ENCODE measurements at places on chromosomes 2 and 18.
A peak's percentile ranks its signal among the peaks of the same experiment; 100 is the strongest.

DNA sequence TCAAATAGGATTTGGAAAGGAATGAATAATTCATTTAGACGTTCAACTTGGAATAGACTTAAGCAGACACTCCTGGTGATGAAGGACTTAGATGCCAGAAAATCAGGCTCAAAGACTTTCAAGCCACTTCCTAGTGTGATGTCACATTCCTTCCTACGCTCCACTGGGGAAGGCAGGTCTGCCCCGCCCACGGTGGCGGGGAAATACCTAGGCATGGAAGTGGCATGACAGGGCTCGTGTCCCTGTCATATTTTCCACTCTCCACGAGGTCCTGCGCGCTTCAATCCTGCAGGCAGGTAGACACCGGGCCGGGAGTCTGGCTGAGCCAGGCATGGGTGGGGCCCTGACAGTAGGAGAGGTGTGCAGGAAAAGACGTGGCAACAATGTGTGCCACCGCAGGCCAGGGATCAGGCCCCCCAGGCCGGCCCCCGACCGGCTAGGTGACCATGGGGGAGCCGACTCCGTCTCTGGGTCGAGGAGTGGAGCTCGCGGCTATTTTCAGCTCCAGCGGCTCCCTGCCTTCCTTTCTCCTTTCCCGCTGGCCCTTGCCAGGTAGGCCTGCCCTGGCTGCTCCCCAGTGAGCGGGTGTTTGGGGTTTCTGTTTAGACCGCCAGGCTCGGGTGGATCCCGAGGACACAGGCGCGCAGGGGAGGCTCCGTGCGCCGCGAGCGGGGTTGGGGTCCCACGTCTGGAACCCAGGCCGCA is at the start of gene IL1RL2:
Gene IL1RL2 (plus strand): TSS at position 233 of the 705 bp plus-strand sequence. CDS start 845 bp downstream, outside the sequence.
- DNase-seq, result no peak

DNA sequence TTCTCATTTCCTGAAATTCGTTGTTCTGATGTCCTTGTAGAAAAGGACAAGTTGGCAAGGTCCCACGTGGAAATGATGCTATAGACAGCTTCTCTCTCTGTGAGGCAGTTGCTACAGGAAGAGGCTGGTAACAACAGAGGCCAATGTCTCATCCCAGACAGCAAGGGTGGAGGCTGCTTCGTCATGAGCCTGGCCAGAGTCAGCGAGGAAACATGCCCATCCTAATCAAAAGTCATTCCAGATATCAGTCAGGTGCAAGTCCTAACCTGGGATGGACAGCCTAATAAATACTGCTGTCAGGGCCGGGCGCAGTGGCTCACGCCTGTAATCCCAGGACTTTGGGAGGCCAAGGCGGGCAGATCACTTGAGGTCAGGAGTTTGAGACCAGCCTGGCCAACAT is 6.4 kb upstream of the SMAD7 start:
- DNase-seq, result no peak

- peak; percentile 79 for DNase-seq
These were observed 499 bp downstream of the COBLL1 start for GRCh38 chr2:164840930-164841718.

DNA sequence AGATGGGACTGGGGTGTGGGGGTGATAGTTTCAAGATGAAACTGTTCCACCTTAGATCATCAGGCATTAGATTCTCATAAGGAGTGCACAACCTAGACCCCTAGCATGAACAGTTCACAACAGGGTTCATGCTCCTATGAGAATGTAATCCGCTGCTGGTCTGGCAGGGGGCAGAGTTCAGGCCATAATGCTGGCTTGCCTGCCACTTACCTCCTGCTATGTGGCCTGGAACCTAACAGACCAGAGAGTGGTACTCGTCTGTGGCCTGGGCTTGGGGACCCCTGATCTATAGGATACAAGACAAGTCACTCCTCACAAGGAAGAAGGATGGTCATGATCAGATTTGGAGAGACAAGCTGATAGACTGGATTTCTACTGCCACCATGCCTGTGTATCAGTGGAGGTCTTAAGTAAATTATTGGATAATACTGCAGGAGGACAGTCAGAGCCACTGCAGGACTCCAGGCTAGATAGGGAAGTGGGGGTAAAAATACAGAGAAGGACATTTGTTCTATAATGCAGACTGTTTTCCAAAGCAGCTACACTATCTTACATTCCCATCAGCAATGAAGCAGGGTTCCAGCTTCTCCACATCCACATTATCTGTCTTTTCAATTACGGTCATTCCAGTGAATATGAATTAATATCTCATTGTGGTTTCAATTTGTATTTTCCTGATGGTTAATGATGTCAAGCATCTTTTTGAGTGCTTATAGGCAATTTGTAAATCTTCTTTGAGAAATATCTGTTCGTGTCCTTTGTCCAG is 28.8 kb upstream of the APOB start:
- no peak for DNase-seq

- no peak for DNase-seq
These were observed 17.6 kb upstream of the KCNE4 start for GRCh38 chr2:223034221-223034975.

DNA sequence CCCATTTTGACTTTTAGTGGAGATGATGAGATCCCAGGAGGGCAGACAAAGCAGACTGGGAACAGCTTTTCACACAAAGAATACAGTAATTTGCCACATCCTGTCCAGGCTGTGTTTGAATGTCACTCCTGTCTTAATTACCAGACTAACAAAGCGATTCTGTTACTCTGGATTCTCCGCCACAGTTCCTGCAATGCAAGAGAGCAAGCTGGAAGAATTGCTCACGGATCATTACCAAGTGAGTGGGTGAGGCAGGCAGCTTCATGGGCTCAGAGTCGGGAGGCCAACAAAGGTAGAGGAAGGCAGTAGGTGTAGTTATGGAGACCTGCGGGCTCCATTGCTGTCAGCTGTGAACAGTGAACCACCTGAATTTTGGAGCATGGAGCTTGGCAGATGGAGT is 250.5 kb upstream of the ATP5MC3 start:
- no peak for DNase-seq

- no peak for DNase-seq
These were observed 19.3 kb upstream of the CRIM1 start for GRCh38 chr2:36336321-36336720.

DNA sequence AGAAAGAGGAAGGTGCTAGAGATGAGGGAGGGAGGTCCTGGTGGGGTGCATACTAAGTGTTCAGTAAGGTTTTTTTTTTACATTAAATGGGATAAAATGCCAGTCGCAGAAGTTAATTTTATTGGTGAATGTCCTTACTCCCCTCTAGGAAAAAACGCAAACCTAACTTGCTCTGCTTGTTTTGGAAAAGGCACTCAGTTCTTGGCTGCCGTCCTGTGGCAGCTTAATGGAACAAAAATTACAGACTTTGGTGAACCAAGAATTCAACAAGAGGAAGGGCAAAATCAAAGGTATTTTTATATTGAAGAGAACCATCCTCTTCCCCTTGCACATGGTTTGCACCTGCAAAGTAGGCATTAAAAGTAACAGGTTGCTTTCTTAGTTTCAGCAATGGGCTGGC is 12.7 kb upstream of the IL18R1 start:
- no peak for DNase-seq

- DNase-seq, result peak; percentile 33
These were observed 583.6 kb downstream of the IRS1 start for GRCh38 chr2:226215902-226216503.

- DNase-seq, result no peak
These were observed 738.3 kb upstream of the HS6ST1 start for GRCh38 chr2:129056959-129057317.

- DNase-seq, result no peak
These were observed 36.0 kb upstream of the YPEL5 start for GRCh38 chr2:30110773-30111172.

DNA sequence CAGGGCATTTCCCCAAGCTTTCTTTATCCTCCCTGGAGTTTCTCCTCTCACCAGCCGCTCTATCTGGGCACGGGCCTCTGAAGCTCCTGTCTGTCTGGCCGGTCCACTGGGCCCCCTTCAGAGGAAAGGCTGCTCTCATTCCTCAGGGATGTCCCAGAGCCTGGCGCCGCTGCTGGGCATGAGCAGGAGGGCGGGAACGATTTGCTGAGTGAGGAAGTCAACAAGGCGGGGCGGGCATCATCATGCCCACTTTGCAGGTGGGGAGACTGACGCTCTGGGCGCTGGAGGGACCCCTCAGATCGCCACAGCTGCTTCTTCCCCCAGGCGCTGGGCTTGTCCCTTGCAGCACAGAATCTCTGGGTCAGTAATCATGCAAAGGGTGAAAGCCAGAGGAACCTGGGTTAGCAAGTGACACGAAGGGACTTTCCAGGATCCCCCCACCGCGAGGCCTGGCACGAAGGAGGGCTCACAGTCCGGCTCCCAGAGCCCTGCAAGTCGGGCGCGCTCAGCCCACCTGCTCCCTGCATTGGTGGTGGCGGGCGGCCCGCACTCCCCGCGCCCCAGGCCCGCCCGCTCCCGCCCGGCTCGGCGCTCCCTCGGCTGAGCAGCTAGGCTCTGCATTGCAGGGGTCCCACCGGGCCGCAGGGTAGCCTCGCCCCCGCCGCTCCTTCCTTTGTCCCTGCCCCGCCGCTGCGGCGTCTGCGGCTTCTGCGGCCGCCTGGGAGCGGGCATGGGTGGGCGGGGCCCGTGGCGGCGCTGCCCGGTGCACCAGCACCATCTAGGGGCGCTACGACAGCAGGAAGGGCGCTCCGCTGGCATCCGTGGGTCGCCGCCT is 157.8 kb downstream of the CYRIA start:
- DNase-seq, result peak; percentile 76

DNA sequence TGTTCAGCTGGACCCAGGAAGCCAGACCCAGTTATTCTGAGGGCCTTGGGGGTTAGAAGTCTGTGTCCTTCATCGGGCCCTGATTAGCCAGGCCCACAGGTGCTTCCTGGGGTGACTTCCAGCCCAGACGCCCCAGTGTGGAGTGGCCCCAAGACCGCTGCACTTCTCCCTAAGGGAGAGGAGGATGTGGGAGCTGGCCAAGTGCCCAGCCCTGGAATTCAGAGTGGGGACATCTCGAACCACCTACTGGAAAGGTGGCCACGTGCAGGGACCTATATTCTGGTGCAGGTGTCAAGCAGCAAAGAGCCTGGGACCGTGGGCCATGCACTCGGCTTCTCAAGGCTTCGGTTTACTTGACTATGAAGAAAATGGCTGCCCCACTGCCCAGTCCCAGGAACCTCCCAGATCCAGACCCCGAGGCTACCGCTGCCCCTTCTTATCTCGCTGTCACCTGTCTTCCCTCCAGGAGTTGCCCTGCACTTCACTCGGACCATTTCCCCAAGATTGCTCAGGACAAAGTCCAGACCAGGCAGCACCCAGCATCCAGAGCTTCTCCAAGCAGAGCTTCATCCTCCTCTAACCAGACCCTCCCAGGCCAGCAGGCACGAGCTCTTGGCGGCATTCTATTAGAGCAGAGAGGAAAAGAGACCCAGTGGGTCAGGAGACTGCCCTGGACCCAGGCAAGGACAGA is 142.8 kb upstream of the ID2 start:
- DNase-seq, result no peak
